Stimulated activated CD8-positive, alpha-beta memory T cell treated with anti-CD3 and anti-CD28 coated beads, Interleukin-15, amount 100 ng/mL, for 24 hours (primary cell): ENCODE measurements at places on chromosomes 3 and 15.

GRCh38 chr3:10962481-10963036 lies 30.0 kb upstream of the SLC6A1 start:
- DNase-seq, result no peak

- DNase-seq, result no peak
Observed at GRCh38 chr15:101773496-101774100, 29.7 kb upstream of the OR4F6 start.

- DNase-seq, result no peak
Observed at GRCh38 chr15:24039683-24040082, 352.6 kb upstream of the NDN start.

- no peak for DNase-seq
Observed at GRCh38 chr3:58356054-58356453, 23.4 kb downstream of the PXK start.

- no peak for DNase-seq
Observed at GRCh38 chr3:45518376-45519135, 76.0 kb upstream of the LIMD1 start.

DNA sequence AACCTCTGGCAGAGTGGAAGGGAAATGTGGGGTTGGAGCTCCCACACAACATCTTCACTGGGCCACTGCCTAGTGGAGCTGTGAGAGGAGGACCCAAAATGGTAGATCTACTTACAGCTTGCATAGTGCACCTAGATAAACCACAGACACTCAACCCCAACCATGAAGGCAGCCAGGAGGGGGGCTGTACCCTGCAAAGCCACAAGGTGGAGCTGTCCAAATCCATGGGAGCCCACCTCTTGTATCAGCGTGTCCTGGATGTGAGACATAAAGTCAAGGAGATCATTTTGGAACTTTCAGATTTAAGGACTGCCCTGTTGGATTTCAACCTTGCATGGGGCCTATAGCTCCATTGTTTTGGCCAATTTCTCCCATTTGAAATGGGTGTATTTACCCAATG lies 20.9 kb downstream of the TP63 start:
- DNase-seq, result no peak

GRCh38 chr3:66428733-66429132 lies 72.1 kb downstream of the LRIG1 start:
- no peak for DNase-seq

DNA sequence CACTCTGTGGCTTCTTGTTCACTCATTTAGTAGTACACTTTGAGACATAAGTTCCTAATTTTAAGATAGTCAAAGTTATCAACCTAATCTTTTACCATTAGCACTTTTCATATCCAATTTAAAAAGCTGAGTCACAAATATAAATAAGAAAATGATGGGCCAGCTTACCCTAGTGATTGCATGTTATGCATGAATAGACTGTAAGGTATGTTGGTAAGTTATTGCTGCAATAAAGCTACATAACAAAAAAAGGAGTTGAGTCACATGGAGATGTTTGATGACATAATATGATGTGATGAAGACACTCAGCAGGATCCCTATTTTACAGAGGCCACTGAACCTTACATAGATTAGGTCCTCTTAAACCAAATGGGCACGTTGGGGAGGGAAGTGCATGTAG lies 161.3 kb downstream of the OCA2 start:
- no peak for DNase-seq

DNA sequence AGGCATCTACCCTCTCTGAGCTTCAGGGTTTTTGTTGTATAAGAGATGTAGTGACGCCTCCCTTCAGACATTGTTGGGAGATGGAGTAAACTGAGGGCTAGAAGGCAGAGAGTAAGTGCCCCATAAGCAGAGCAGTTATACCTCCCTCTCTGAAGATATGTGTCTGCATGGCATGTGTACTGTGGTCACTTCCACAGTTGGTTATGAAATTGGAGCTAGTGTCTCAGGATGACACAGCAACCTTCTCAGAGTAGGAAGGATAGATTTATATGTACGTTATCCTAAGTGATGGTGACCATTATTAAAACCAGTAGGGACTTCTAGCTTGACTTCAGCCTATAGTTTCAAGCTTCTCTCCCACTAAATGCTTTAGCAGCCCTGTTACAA lies 17.9 kb downstream of the PXK start:
- DNase-seq, result no peak

DNA sequence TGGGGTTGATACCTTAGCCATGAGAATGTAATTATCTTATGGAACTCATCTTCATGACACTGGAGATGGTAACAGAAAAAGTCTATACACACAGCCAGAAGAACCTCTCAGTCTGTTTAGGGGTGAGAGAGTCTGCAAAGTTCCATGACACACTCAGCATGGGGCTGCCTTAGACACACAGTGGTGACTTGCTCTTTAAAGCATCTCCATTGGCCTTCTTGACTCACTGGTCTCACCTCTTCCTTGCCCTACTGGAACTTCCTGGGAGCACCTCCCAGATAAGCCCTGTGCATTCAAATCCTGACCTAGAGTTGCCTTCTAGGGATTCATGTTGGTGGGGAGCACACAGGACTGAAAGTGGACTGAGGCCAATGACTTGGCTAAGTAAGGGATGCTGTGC lies 9.3 kb downstream of the MAGI1 start:
- no peak for DNase-seq

DNA sequence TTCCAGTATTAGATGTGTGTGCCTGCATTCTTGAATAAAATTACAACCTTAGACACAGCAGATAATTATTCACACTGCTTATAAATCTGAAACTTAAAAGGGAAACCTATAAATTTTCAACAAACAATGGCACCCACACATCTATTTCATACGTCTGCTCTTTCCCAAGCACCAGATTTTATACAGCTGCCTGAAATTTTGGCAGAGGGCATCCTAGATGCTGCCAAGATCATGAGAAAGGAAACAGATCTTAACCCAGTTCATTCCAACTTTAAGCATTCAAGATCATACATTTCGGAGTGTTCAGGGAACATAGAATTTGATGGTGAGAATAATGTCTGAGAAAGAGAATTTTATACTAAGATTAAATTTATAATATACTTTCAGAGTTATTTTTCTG lies 53.1 kb downstream of the CLDN1 start:
- DNase-seq, result no peak

DNA sequence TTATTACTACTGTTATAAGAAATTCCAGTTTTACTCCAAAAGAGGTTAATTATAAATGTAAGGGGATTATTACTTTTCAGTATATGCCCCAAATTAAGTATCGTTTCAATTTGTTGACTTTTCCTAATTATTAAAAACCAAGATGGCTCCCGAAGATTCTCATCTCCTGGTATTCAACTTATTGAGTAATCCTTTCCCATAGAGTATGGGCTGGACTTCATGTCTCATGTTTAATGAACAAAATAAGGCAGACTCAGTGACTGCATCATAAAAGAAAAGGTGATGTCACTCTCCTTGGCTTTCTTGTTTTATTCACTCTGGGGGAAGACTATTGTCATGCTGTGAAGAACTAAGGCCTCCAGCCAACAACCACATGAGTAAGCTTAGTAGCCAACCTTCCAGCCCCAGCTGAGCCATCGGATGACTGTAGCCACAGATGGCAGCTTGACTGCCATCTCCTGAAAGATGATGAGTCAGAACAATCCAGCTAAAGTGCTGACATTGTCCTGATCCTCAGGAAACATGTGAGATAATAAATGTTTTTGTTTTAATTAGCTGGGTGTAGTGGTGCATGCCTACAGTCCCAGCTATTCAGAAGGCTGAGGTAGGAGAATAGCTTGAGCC lies 17.3 kb downstream of the IGF2BP2 start:
- DNase-seq, result no peak

- no peak for DNase-seq
Observed at GRCh38 chr15:99430881-99431401, 134.8 kb upstream of the MEF2A start.

DNA sequence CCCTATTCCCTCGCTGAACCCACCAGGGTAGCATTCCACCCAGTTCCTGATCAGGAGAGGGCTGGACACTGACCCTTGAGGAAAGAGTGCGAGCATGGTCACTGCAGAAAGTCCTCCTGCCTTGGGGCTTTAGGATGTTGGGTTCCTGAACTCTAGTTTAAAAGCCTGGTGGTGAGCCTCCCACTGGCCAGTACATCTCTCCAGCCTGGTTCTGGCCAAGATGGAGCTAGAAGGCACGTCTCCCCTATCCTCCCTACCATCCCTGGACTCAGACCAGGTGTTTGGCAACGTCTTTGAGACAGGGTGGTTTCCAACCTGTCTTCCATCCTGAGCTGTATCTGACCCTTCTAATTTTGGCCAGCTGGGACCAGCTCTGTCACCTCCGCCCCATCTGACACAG lies 31.4 kb downstream of the NBEAL2 start:
- DNase-seq, result no peak

DNA sequence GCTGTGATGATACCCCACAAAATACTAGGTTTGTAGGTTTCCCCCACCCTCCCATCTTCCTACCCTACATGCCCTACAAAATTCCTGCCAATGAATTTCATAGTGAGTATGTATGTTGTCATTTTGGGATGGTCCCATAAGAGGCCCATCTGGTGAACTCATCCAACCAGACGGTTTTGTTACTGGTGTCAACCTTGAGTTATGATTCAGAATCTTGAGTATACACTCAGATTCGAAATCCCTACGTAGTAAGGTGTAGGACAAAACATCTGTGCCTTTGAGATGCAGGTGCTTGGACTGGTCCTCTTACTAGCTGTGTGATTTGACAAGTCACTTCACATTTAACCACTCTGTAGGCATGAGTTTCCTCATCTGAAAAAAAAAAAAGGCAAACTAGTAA lies 3.6 kb downstream of the SIAH2 start:
- DNase-seq, result no peak

GRCh38 chr3:10482631-10483363 lies 22.6 kb downstream of the ATP2B2 start:
- no peak for DNase-seq

- DNase-seq, result no peak
Observed at GRCh38 chr3:107543666-107544065, 20.9 kb downstream of the BBX start.

GRCh38 chr15:83475551-83475950 lies 28.4 kb downstream of the SH3GL3 start:
- DNase-seq, result no peak

DNA sequence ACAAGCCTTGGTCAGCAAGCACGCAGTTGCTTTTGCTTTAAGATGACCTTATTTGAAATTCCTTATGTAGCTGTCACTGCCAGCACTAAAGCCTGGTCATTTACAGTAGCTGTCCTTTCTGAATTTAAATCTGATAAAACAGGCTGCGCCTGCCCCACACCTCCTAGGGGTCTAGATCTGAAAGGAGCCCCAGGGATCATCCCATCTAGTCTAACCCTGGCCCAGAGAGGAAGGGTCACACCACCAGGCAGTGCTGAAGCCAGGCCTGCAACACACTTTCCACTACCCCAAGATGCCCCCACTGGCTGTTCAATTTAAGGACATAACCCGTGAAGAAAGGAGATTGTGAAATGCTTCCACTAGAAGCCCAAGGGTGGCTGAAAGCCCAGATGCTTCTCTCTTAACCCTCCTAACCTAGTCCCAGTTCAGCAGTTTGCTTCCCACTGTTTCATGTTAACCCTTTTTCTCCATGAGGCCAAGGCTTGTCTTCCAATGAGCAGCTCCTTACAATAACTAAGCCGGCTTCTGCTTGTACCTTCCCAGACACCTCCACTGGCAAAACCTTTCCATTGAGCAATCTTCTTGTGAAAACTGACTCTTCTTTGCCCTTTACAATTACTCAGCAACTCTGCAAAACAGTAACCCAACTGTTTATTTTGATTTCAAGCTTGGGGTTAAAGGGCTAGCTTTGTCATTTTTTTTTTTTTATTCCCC lies 198.9 kb upstream of the LPP start:
- DNase-seq, result no peak

DNA sequence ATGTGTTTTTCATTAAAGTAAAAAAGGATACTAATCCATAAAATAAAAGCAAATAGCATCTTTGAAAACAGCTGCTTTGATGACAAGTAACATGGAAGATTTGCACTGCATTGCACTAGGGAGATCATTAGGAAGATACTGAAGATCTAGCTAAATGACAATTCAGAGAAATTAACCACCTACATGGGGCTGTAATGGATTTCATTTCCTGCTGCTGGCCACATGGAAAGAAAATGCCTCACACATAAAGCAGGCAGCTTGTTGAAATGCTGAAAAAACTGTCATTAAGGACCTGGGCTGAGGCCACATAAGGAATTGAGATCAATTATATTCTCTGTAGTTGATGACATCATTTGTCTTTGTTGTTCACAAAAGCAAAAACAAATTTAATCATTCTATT lies 94.1 kb downstream of the PYDC2 start:
- DNase-seq, result no peak

DNA sequence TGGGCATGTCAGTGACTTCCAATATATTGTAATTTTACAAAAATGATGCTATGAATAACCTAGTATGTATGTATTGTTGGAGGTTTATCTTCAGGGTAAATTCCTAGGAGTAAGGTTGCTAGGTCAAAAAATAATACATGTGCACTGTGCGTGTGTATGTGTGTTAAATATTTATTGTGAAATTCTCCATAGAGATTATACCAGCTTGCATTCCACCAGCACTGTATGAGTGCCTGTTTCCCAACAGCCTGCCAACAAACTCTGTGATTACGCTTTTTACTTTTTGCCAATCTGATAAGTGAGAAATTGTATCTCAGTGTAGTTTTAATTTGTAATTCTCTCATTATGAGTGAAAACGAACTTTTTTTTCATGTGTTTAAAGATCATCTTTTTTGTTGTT lies 12.6 kb upstream of the IGF2BP2 start:
- DNase-seq, result no peak

DNA sequence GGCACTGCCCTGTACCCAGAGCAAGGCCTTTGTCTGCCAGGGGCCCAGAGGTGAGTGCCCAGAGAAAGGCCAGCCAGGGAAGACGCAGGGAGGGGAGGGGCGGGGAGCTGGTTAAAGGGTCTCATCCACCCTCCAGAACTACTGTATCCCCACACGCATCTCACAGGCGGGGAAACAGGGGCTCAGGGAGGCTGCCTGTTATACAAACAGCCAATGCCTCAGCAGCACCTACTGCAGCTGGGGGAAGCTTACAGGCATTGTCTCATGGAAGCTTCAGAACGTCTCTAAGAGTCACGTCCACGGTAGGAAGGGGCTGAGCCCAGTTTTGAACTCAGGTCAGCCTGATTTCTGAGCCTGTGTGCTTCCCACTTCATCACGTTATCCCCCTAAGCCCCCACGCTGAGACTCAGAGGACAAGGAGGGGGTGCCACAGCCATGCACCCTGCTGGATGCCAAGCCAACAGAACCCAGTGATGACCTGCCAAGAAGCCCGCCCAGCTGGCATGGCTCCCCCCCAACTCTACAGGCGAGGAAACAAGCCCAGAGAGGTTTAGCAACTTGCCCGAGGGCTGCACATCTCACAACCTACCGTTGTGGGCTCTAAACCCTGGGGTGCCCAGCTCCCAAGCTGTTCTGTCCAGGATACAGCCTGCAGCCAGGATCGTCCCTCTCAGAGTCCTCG lies 54.5 kb downstream of the IQSEC1 start:
- no peak for DNase-seq

- DNase-seq, result no peak
Observed at GRCh38 chr15:64152507-64153387, 1.2 kb downstream of the SNX22 start.
